ENCODE measurements at places on chromosomes 6 and 20. TPM values are rescaled to one million over a fixed set of nuclear protein-coding genes. Genes with fewer than 3 reads are reported as not detected.

CST9L gene
- total RNA-seq, result not detected

SAMD10 gene
- 19.3 TPM for total RNA-seq

LAMA4 gene
- total RNA-seq, result not detected

MTCH1 gene
- total RNA-seq, result 102 TPM

CUL7 gene
- 10.2 TPM for total RNA-seq

BPI gene
- total RNA-seq, result not detected

SMPD2 gene
- 7.0 TPM for total RNA-seq

KCNK15 gene
- total RNA-seq, result 0.31 TPM

WFDC5 gene
- not detected for total RNA-seq

GTSF1L gene
- not detected for total RNA-seq

GRCh38 chr20:19770375-19770774 is 12.3 kb downstream of the RIN2 start:
- no peak for DNase-seq

GRCh38 chr6:90940812-90941481 is 354.1 kb upstream of the MAP3K7 start:
- DNase-seq, result no peak

- peak; percentile 22 for DNase-seq
Observed at GRCh38 chr6:101393251-101393828, at the start of gene GRIK2. Gene GRIK2, plus strand, starts transcription at chr6:101393708.

GRCh38 chr6:139316622-139317317 is 25.0 kb upstream of the TXLNB start:
- no peak for DNase-seq

DNA sequence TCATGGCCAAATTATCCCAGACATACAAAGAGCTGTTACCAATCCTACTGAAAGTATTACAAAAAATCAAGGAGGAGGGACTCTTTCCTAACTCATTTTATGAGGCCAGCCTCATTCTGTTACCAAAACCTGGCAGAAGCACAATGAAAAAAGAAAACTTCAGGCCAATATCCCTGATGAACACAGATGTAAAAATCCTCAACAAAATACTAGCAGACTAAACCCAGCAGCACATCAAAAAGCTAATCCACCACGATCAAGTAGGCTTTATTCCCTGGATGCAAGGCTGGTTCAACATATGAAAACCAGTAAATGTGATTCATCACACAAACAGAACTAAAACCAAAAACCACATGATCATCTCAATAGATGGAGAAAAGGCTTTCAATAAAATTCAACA is 109.2 kb downstream of the C6orf118 start:
- no peak for DNase-seq

DNA sequence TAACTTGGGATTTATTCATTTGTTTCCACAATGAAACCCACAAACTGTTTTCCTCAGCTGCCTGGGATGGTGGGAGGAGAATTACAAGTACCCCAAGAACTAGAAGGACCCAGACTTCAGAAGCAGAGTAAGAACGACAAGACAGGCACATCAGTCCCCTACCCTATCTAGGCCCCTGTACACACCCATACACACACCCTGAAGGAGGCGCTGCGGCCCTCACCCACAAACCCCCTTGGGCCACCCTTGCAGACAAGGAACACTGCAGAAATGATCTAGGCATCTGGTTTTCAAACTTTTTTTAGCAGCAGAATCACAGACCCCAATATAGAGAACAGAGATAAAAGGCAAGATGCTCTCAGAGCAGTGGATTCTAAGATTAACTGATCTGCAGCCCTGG is 55.0 kb downstream of the TRERF1 start:
- DNase-seq, result no peak

DNA sequence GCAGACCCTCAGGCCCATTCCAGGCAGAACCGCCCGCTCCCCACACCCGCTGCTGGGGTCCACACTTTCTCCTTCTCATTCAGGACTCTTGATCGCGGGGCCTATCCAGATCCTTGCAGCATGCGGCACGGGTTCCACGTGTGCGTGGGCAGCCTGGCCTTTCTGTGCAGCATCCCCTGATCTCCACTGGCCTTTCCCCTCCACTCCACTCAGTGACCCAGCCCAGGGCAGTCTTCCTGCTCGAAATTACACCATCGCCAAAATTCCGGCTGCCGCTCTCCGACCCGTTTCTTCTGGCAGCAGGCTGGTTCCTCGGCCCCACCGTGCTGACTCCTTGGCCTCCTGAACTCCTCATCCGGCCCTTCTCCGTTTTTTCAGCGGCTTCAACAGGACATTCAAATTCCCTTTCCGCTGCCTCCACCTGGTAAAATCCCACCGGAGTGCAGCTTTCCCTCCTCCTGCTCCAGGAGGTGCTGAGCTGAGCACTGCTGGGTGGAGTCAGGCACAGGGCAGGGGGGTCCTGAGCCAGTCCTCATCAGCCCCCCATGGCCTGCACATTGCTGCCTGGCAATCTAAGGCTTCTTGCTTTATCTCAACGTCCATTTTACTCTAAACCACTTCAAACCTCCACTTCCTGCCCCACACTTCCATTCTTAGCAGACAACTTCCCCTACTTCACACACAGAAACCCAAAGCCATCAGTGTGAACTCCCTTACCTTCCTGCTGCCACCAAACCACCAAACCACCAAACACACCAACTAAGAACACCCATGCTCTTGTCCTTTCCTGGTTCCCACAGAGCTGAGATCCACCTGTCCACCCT is 9.0 kb downstream of the SFT2D1 start:
- DNase-seq, result no peak

GRCh38 chr20:4082406-4083097 is 67.2 kb upstream of the RNF24 start:
- DNase-seq, result peak; percentile 54

DNA sequence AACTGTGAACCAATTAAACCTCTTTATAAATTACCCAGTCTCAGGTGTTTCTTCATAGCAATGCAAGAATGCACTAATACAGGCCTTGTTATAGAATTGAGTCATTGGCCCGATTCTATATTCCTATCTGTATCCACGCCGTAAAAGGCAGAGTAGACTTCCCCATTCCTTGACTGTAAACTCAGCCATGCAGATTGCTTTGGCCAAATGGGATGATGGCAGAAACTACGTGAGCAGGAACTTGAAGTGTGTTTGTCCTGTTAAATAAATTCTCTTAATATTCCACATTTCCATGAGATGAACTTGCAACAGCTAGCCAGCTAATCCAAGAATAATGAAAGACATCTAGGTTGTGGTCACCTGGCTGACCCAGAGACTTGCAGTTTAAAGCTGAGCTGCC is 3.9 kb upstream of the SAYSD1 start:
- no peak for DNase-seq

DNA sequence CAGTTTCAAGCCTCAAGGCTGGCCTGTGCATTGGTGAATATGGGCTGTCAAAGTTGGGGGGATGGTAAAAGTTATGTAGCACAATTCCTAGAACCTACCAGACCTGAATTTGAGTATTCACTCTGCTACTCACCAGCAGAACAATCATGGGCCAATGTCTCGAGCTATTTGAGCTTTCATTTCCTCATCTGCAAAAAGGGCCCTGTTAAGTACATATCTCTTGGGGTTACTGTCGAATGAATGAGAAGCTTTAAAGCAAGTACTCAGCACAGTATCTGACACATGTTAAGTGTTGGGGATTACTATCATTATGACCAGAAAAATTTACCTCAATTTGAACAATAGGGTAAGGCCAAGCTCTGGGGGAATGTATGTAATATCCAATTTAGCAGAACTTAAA is 13.5 kb upstream of the ENPP4 start:
- no peak for DNase-seq

GRCh38 chr6:143276436-143276835 is 174.1 kb downstream of the ADAT2 start:
- DNase-seq, result no peak

DNA sequence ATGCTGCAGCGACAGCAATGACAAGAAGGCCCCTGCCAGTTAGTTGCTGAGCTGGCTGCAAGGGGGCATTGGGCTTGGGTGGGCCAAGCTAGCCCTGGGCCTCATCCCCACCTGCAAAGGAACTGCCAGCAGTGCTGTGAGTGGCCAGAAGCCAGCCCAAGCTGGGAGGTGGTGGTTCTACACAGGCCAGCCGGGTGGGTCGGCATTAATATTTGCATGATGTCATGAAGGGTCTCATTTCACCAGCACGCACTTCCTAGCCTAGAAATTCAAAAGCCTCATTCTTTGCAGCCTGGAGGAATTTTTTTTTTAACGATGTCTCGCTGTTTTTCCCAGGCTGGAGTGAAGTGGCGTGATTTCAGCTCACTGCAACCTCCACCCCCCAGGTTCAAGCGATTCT is 62.0 kb downstream of the IYD start:
- no peak for DNase-seq

GRCh38 chr6:17289630-17290061 is 8.5 kb downstream of the RBM24 start:
- DNase-seq, result no peak

GRCh38 chr20:1291191-1291741 is 25.2 kb downstream of the SNPH start:
- no peak for DNase-seq

DNA sequence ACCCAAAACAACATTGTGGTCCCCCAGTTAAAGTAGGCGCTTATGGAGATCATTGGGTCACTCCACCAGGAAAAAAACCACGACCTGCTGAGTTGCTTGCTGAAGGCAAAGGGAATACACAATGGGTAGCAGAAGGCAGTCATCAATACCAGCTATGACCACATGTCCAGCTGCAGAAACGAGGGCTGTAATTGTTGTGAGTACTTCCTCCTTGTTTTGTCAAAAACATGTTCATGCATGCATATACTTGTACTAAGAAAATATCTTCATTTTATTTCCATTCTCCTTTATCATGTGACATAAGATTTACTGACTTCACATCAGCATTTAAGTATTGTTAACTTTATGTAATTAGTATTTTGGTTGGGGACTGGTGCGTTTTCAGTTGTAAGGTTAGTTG is 16.9 kb downstream of the SERINC1 start:
- no peak for DNase-seq

DNA sequence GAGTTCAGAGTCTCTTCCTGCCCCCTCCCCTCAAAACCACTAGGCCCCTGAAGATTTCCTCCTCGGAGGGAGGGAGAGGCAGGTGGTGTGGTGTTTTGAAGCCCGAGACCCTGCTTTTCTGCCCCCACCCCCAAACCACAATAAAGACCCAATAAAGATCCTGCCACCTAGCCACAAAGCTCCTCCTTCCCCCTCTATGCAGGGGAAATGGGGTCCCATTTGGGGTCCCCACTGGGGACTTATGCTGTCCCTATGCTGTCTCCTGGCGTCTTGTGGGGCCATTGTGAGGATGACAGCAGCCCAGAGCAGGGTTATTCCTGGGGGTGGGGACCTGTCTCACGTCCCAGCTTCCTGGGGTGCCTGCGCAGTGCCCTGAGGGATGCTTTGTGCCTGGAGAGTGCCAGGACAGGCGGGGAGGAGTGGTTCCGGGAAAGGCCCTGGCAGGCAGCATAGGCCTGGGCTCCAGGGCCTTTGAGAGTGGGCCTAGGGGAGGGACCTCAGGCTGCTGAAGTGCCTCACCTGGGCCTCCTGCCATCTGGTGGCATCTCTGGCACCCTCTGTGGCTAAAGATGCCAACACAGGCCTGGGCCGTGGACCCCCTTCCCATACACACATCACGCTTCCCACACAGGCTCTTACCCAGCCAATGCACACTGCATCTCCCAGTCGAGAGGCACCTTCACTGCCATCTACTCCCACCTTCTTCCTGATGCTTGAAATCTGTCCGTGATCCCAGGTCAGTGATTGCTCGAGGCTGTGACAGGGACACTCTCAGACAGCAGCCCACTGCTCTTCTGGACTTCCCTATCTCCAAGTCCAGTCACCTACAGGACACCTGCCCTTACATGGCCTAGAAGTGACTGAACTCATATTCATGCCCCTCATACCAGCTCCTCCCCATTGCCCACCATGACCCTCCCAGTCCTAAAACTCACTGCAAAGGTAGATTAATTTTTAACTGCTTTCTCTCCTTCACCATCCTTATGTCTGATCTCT is 7.9 kb upstream of the ARMC12 start:
- DNase-seq, result peak; percentile 40

DNA sequence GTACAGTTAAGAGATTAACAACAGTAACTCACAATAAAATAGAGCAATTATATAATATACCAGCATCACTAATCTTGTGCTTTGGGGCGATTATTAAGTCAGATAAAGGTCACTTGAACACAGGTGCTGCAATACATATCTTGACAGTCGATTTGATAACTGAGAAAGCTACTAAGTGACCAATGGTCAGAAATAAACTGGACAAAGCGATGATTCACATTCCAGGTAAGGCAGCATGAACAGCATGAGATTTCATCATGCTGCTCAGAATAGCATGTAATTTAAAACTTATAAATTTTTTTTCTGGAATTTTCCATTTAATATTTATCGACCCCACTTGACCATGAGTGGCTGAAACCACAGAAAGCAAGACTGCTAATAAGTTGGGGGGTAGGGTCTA is 15.9 kb upstream of the ADGRF5 start:
- DNase-seq, result no peak

GRCh38 chr20:54176610-54177009 is 2.8 kb upstream of the CYP24A1 start:
- no peak for DNase-seq

DNA sequence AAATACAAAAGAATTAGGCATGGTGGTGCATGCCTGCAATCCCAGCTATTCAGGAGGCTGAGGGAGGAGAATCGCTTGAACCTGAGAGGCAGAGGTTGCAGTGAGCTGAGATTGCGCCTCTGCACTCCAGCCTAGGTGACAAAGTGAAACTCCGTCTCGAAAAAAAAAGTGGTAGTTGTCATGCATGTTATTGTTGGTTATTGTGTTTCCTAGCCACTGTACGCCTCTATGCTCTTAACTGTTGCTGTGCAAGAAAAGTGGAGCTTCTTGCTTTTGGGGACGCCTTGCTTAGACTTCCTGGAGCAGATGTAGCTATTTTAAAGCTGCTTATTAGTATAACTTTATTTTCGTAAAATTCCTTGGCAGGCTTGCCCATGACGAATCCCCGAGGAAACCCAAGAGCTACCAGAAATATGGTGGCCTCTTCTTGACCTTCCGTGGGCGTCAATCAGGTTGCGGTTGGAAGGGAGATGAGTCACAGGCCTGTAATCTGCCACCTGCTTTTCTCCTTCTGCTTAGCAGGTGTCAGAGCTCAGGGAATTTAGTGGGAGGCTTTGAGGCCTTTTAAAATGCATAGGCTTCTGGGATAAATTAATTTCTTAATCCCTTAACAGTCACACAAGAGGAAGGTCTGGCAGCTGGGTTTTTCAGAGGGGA is 17.3 kb downstream of the GABRR2 start:
- DNase-seq, result peak; percentile 66

- no peak for DNase-seq
Observed at GRCh38 chr6:10081075-10081474, 333.8 kb downstream of the TFAP2A start.

DNA sequence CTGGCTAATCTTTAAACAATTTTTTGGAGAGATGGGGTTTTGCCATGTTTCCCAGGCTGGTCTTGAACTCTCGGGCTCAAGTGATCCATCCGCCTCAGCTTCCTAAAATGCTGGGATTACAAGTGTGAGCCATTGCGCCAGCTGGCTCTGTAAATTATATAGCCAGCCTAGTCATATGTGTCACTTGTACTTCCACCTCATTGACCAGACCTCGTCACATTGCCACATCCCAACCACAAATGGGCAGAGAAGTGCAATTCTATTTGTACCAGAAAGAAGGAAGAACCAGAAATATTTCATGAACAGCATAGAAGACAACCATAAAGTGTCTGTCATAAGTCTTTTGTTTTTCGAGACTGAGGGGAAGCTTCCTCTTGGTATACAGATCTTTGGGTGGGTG is 304.9 kb upstream of the RNF24 start:
- DNase-seq, result no peak

- DNase-seq, result peak; percentile 63
Observed at GRCh38 chr6:16769131-16769985, 8.1 kb upstream of the ATXN1 start.

Data from activated naive CD8-positive, alpha-beta T cell treated with anti-CD3 and anti-CD28 coated beads for 36 hours (primary cell).